ENCODE measurements at places on chromosomes 5 and 9.

DNA sequence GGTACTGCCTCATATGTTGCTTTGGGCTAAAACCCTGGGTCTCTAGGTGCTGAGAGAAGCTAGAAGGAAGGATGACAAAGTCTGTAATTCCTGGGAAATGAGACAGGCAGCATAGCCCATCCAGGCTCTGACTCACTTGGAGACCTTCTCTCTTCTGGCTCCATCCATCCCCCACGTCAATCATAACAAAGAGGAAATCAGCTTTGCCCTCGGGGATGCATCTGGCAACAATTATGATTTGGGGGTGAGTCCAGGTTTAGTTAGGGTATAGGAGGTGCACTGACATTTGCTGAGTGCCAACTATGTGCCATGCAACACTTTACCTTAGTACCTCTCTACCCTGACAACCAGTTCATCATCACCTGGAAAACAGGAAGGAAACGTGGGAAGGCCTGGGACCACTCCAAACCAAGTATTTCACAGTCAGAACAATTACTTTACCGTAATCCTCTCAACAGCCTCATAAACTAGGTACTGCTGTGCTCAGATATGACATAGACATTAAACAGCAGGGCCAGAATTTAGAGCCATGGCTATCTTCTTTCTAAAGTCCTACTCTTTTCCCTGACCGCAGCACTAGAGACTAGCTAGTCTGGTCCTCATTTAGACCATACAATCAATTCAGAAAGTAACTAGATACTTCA, 39.1 kb upstream of the GZMA start:
- no peak for DNase-seq

GRCh38 chr5:127320032-127320965, 29.7 kb downstream of the MEGF10 start:
- DNase-seq: peak; percentile 7

DNA sequence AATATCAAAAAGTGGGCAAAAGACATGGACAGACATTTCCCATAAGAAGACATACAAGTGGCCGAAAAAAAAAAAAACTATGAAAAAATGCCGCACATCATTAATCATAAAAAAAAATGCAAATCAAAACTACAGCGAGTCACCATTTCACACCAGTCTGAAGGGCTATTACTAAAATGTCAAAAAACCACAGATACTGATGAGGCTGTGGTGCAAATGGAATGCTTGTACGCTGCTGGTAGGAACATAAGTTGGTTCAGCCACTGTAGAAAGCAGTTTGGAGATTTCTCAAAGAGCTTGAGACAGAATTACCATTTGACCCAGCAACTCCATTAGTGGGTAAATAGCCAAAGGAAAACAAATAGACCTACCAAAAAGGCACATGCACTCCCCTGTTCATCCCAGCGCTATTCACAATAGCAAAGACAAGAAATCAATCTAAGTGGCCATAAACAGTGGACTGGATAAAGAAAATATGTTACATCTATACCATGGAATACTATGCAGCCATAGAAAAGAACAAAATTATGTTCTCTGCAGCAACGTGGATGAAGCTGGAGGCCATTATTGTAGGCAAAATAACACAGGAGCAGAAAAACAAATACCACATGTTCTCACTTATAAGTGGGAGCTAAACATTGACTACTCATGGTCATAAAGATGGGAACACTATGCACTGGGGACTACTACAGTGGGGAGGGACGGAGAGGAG, 110.6 kb upstream of the BOD1 start:
- DNase-seq: no peak

- no peak for DNase-seq
These were observed 1360.1 kb upstream of the CDH6 start for GRCh38 chr5:29833394-29833793.

- peak; percentile 58 for DNase-seq
These were observed 97.1 kb downstream of the GOLPH3 start for GRCh38 chr5:32076699-32077695.

DNA sequence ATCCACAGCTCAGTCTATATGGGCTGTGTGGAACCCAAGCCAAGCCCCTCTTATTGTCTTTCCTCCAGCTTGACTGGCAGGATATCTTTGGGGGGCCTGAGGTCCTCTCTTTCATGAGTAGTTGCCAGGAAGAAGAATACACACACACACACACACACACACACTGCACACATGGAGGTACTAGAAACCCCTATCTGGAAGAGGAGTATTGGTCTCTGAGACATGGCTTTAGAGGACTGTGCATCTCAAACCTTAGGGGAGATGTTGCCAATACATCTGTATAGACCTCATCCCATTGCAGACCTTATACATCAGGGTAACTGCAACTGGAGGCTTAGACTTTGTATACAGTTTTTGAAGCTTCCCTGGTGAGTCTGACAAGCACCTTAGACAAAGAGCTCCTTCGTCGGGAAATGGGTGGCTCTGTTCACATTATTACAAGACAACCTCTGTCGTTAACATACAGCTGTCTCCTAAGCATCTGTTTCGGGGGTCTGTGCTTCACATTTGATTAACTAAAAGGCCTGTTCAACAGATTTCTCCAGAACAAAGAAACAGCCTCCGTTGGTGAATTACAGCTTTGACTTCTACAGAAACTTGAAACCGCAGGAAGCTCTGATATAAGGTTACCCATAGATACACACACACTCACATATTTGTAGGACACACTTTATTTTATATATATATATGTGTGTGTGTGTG, 5.5 kb upstream of the ENTREP1 start:
- no peak for DNase-seq

DNA sequence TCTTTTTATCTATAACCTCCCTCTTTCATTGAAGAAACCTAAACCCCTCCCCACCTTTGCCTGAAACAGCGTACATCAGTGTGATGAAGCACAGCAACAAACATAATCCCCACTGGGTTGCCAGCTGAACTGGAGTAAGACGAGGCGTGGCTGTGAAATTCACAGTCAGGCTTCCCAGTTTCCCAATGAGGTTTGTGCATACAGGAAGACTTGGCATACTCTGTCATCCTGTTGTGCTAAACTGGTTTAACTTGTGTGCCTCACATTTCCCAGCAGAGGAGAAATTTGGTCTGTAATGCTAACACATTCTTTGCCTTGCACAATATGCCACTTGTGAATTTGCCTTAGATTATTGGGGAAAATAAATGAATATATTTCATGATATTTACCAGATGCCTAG, 121.5 kb downstream of the SV2C start:
- no peak for DNase-seq

- no peak for DNase-seq
These were observed 256.8 kb upstream of the ADAMTS16 start for GRCh38 chr5:4883360-4883759.

GRCh38 chr9:28234133-28234893, 661.0 kb upstream of the C9orf72 start:
- no peak for DNase-seq

DNA sequence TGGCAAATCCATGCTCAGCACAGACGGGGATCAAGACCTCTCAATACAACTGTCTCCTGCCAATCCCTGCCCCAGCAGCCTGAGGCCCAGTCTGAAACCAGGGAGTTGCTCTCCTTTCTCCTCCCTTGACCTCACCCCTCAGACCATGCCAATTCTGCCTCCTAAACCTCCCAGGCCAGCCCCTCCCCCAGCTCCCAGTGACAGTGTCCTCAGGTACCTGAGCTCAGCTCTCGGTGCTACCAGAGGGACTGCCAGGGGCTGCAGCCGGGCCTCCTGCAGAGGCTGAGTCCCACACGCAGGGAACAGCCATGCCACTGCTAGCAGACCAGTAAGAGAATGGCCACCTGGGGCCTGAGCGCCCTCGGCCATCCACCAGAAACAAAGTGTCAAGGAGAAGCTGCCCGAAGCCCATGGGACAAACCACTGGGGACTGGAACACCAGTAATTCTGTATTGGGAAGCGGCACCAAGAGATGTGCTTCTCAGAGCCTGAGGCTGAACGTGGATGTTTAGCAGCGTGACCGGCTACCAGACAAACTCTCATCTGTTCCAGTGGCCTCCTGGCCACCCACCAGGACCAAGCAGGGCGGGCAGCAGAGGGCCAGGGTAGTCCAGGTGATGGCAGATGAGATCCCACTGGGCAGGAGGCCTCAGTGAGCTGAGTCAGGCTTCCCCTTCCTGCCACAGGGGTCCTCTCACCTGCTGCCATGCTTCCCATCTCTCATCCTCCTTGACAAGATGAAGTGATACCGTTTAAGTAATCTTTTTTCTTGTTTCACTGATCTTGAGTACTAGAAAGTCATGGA, 557 bp upstream of the IL3 start:
- no peak for DNase-seq

DNA sequence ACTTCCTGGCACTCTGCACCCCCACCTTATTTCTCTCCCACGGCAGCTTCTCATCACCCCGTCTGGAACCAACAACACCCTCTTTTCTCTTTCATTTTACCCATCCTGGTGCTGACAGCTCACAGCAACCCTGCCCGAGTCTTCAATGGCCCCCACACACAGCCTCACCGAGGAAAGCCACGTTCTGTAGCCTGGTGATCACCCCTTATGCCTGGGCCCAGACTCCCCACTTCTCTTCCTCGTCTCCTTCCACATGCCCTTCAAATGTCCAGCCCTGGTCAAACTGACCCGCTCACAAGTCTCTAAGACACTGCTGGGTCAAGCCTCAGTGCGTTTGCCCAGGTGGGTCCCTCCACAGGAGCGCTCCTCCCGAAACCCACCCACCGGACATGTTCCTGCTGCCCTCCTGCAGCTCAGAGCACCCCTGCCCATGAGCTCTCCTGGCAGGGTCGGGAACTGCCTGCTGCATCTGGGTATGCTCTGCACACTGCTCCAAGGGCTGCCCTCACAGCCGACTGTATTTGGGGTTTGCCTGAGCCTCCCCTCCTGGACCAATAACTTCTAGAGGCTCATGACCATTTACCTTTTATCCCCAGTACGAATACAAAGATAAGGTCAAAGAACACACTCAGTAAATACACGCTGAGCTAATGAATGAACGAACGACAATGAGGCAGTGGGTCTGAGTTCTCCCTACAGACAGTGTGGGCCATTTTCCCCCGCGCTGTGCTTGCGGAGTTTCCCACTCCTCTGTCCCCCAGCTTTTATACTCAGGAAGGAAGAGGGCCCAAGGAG, 154.7 kb upstream of the PHYKPL start:
- DNase-seq: no peak

GRCh38 chr5:149886060-149886459, 58.5 kb downstream of the PDE6A start:
- no peak for DNase-seq

GRCh38 chr5:169652057-169652456, 15.0 kb downstream of the DOCK2 start:
- no peak for DNase-seq

- no peak for DNase-seq
These were observed 77.5 kb downstream of the PSD2 start for GRCh38 chr5:139872851-139873794.

DNA sequence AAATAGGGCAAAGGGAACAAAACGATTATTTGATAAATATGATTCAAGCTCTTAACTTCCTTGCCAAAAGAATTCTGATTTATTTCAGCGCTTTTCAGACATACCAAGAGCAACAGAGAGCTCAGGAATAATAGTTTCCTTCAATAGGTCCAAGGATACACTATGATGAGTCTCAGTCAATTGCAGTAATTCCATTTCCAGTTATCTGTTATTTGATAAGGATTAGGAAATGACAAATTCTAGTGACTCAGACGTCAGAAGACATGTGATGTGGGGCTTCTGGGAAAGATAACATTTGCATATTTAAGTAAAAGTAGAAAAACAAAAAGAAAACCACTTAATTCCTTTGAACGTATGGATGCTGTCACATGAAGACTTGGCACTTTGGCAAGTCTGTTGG, 1250.8 kb upstream of the CDH18 start:
- no peak for DNase-seq

- DNase-seq: no peak
These were observed 84.5 kb downstream of the PRRT1B start for GRCh38 chr9:131629825-131630204.

DNA sequence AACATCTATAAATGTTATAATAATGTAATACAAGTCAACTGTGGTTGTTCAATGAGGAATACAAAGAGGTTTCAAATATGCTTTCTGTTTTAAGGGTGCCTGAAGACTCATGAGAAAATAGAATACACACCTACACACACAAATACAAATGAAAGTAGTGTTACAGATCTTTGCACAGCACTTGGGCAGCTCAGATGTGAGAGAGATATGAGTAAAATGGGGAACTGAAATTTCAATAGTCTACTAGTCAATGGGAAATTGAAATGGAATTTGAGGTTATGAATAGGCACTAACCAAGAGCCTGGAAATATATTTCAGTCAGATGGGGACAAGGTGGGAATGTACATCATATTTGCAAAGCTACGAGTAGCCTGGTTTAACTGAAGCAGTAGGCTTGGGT, 96.6 kb downstream of the ISL1 start:
- no peak for DNase-seq

DNA sequence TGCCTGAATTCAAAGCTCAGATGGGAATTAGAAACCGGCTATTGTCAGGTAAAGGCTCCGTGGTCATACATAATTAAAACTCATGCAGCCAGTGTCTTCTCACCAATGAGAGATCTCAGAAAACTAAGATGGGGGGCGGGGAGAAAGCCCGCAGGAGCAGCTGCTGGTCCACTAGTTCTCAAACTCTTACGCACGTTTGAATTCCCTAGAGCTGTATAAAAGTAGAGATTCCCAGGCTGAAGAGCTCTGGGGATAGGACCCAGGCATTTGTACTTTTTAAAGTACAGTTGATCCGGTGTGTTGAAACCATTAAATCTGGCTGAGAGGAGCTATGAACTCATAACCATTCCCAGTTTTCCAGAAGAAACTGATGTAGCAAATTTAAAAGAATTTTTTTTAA, 68.5 kb downstream of the FRMD3 start:
- no peak for DNase-seq

DNA sequence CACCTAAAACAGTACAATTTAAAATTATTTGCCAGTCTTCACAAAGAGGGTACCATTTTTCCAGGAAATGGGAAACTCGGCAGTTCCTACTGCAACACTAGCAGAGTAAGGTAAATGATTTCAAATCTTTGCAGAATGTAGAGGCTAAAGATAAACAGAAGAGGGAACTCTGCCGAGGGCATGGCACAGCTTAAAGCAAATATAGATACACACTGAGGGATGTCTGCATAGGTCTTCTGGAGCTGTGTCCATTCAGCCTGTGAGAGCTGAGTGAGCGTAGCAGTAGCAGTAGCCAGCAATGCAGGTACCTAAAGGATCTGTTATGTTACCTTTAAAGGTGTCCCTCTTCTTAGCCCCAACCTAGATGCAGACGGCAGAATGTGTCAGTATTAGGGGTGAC, 17.5 kb downstream of the CDKL3 start:
- DNase-seq: no peak

GRCh38 chr9:124695280-124695890, 75.7 kb downstream of the NR6A1 start:
- DNase-seq: no peak

GRCh38 chr5:90809311-90810056, 250.9 kb downstream of the ADGRV1 start:
- DNase-seq: no peak

GRCh38 chr5:475704-476101, 32.7 kb downstream of the EXOC3 start:
- no peak for DNase-seq

DNA sequence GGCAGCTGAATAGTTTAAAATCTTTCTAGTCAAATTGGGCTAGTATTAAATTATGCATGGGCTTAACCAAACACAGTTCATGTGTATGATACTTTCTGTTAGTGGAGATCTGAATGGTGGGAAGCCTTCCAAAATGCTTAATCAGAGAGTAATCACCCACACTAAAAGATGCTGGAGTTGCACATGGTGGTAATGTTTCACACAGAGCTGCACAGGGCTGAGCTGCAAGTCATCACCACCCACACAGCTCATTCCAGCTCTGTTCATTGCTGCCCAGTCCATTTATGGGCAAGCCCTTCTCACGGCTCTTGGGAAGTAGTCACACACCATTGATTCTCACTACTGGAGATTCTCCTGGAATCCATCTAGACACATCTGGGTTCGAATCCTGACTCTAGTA, 351.5 kb upstream of the KCNN2 start:
- DNase-seq: no peak

Data from CD8-positive, alpha-beta T cell (primary cell).